Heart left ventricle (tissue), 16 donors: ENCODE measurements at places on chromosomes 2 and 18. TPM values are rescaled to one million over a fixed set of nuclear protein-coding genes. Genes with fewer than 3 reads are reported as not detected.

DNA sequence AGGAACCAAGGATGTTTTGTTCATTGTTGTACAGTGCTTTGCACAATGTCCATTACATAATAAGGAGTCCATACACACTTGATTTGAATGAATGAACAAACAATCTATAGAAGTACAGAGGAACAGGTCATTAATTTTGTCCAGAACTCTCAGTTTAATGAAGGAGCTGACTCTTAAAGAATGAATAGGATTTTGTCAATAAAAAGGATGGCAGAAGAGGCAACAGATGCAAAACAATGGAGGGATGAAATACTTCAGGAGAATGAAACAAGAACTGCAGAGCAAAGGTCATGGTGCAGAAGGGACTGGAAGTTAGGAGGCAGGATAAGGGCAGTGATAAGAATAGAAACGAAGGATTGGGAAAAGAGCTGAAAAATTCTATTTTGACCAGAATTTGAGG, 28.7 kb upstream of the COL5A2 start:
- H3K4me1 ChIP-seq, result no peaks in the 10 kb centered on the region
- no peak for DNase-seq

Gene PPIL3
- 15.4 TPM for total RNA-seq

DNA sequence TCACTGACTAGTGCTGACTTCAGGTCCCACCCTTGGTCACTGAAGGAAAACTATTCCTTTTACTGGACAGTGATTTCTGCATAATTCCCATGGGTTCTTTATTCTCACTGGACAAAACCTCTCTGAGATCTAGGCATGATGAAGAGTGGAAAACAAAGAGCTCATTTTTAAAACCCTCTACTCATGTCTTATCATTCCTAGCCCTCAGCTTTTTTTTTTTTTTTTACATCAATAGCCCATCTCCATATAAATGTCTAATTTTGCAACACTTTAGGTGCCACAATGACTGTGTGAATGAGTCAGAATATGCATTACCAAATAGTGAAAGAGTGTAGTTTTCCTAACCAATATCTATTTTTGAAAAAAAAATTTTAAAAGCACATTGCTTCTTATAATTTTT, 74.8 kb downstream of the TCF4 start:
- H3K4me1 ChIP-seq, result peaks cover 5% of the 10 kb centered on the region
- H3K27ac ChIP-seq, result no peak overlapping the region
- H3K36me3 ChIP-seq, result no peaks in the 10 kb centered on the region
- no peaks in the 10 kb centered on the region for H3K27me3 ChIP-seq
- H3K4me3 ChIP-seq, result no peak overlapping the region

- H3K27ac ChIP-seq, result no peak overlapping the region
- no peaks in the 10 kb centered on the region for H3K27me3 ChIP-seq
- DNase-seq, result no peak
- H3K4me1 ChIP-seq, result no peaks in the 10 kb centered on the region
- no peaks in the 10 kb centered on the region for H3K36me3 ChIP-seq
Measured at GRCh38 chr2:212842544-212843185, 304.1 kb upstream of the ERBB4 start.
